ENCODE measurements at places on chromosomes 4 and X. TPM values are rescaled to one million over a fixed set of nuclear protein-coding genes. Genes with fewer than 3 reads are reported as not detected.

GRCh38 chrX:119481323-119481801, 13.1 kb downstream of the SLC25A5 start:
- no peaks in the 10 kb centered on the region for H3K4me1 ChIP-seq
- H3K27me3 ChIP-seq = no peaks in the 10 kb centered on the region
- H3K27ac ChIP-seq = no peak overlapping the region
- no peak overlapping the region for H3K4me3 ChIP-seq
- peak; percentile 64 for DNase-seq
- H3K36me3 ChIP-seq = no peaks in the 10 kb centered on the region

- H3K4me3 ChIP-seq = no peak overlapping the region
- no peak overlapping the region for H3K27ac ChIP-seq
- DNase-seq = no peak
- H3K4me1 ChIP-seq = no peaks in the 10 kb centered on the region
- H3K27me3 ChIP-seq = no peaks in the 10 kb centered on the region
Measured at GRCh38 chrX:152528193-152528592, 77.1 kb upstream of the GABRA3 start.

GRCh38 chr4:120018786-120019185, 47.9 kb downstream of the MAD2L1 start:
- H3K4me3 ChIP-seq = no peak overlapping the region
- no peak overlapping the region for H3K27ac ChIP-seq
- H3K4me1 ChIP-seq = no peaks in the 10 kb centered on the region
- no peaks in the 10 kb centered on the region for H3K36me3 ChIP-seq
- no peaks in the 10 kb centered on the region for H3K27me3 ChIP-seq

- no peaks in the 10 kb centered on the region for H3K4me1 ChIP-seq
- no peak overlapping the region for H3K4me3 ChIP-seq
- no peak for DNase-seq
- no peak overlapping the region for H3K27ac ChIP-seq
Measured at GRCh38 chrX:8984231-8984630, 49.7 kb downstream of the FAM9B start.

The TCP11X2 gene
- 0.27 TPM for total RNA-seq

All from lower lobe of right lung (tissue), 2 donors.